ENCODE measurements at places on chromosomes 1 and 21.
A peak's percentile ranks its signal among the peaks of the same experiment; 100 is the strongest.

DNA sequence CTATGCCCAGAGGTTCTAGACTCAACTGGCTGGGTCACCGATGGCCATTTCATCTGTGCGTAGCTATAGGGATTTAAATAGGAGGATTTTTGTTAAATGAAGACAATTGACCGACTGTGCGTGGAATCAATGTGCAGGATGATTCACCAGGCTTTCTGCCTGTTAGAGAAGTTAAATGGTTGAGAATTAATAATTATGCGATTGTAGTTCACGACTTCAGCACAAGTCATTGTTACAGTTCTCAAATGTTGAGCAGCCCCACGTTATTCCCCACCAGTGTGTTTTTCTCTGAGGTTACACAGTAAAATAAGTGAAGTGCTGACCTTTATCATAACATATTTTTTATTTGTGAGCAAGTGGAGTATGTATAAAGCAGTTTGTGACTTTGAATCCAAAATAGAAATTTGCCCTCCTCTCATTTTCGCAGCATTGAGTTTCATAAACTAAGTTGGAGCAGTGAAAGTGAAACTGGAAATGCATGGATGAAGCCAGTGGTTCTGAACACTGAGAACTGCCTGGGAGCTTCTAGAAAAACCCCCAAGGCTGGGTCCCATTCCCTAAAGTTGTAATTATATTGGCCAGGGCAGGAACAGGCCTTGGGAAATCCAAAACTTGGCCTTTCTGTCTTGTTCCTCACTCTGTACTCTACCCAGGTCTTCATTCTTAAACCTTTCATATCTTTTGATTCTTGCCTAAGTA, 102.6 kb downstream of the GALNT2 start:
- DNase-seq, result peak; percentile 28

GRCh38 chr1:226061841-226062557, 517 bp upstream of the H3-3A start:
- peak; percentile 92 for DNase-seq

DNA sequence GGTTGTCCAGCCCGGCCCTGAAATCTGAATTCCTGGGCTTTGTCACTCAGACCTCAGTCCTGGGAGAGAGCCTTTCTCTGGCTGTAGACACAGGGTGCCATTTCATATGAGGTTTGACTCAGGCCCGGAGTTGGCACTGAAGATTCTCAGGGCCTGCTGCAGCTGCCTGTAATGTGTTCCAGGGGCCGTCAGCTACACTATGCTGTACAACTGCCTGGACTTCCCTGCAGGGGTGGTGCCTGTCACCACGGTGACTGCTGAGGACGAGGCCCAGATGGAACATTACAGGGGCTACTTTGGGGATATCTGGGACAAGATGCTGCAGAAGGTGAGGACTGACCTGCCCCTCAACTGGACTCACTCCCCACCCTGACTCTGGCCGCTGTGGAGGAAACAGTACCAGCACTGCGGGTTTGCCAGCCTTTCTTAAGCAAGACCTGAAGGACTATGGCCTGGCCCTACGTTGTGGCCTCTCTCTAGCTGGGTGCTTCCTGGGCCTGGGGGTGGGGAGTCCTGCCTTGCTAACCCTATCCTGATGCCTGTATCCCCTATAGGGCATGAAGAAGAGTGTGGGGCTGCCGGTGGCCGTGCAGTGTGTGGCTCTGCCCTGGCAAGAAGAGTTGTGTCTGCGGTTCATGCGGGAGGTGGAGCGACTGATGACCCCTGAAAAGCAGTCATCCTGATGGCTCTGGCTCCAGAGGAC, 18.9 kb downstream of the FAAH start:
- DNase-seq, result no peak

- DNase-seq, result no peak
Measured at GRCh38 chr1:34918977-34919561, 10.4 kb downstream of the DLGAP3 start.

- no peak for DNase-seq
Measured at GRCh38 chr1:237387144-237387505, 345.1 kb downstream of the RYR2 start.

DNA sequence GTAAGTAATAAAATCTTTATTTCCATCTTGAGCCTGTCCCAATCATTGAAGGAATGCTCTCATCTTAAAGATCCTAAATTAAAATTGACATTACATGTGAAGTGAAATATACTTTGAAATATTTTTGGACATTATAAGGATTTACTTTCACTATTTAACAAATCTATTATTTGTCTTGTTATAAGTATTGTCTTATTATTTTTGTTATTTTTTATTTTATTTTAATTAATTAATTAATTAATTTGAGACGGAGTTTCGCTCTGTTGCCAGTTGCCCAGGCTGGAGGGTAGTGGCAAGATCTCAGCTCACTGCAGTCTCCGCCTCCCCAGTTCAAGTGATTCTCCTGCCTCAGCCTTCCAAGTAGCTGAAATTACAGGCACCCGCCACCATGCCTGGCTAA, 343.2 kb downstream of the DPYD start:
- no peak for DNase-seq

DNA sequence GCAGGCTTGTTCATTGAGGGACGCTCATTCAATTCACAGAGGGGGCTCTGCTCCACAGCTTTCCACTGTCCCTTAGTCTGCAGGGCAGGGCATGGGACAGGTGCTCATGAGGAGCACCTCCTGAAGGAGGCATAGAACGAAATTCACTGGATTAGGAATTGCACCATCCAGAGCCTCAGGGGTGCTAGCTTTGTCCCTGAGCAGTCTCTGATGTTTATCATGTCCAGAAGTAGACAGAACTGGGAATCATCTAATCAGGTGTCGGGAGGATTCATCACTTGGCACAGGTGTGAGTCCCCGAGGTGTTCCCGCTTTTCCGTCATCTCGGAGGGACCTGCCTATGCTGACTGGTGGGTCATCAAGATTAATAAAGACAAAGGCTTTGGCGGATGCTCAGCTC, 321.4 kb downstream of the AJAP1 start:
- no peak for DNase-seq

DNA sequence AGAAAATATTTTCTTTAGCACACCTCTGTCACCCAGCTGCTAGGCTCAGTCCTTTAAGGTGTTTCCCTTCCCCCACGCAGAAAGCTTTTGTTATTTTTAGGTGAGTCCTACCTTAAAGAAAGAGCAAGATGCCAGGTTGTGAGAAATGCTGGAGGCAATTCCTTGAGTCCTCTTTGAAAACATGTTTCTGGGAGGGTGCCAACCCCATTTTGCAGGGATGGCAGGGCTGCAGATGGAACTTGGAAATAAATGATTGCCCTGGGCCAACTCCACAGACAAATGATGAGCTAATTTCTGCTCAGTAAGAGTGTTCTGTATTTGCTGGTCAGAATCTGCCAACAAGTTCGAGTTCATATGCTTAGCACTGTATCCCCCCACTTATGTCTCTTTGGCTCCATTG, 119.2 kb upstream of the RAB3GAP2 start:
- no peak for DNase-seq

- DNase-seq, result no peak
Measured at GRCh38 chr1:16938351-16939321, 16.9 kb downstream of the CROCC start.

DNA sequence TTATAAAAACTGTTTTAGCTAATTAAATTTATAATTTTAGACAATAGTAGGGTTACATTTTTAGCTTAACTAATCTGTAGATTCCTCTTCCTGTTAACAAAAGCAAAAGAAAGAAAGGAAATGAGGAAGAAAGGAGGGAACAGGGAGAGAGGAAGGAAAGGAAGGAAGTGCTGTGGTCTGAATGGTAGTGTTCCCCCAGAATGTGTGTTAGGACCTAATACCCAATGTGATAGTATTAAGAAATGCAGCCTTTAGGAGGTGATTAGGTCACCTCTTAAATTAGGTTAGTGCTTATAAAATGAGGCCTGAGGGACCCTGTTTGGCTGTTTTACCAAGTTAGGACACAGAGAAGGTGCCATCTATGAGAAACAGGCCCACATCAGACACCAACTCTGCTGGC, 136.9 kb upstream of the SAMSN1 start:
- DNase-seq, result no peak

GRCh38 chr21:17545007-17545406, 32.2 kb downstream of the CXADR start:
- no peak for DNase-seq

DNA sequence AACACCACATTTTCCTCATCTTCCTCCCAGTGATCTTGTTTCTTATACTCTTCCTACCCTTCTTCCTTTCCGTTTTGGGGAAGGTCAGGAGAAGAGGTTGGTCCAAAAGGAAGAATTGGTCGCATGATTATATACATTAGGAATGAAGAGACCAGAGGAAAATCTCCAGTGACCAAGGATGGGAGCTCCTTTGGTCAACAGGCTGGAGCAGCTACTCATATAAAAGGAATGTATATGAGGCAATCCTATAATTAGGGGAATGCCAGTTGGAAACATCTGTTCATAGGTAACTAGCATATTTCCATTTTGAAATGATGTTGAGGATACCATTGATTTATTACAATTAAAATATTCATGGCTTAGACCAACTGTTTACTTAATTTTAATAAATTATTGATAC, 114.5 kb downstream of the LRRC40 start:
- no peak for DNase-seq

- no peak for DNase-seq
Measured at GRCh38 chr1:231057410-231057809, 17.4 kb upstream of the FAM89A start.

GRCh38 chr1:82486468-82486867, 685.7 kb downstream of the ADGRL2 start:
- no peak for DNase-seq

- DNase-seq, result no peak
Measured at GRCh38 chr1:11731691-11732283, 4.1 kb upstream of the AGTRAP start.

- no peak for DNase-seq
Measured at GRCh38 chr1:233144434-233144833, 151.1 kb downstream of the PCNX2 start.

- DNase-seq, result no peak
Measured at GRCh38 chr1:209398313-209398991, 185.1 kb upstream of the CAMK1G start.

- DNase-seq, result no peak
Measured at GRCh38 chr1:39835935-39836594, 47.2 kb downstream of the TRIT1 start.

- DNase-seq, result no peak
Measured at GRCh38 chr1:209434631-209435217, 148.8 kb upstream of the CAMK1G start.

- no peak for DNase-seq
Measured at GRCh38 chr1:116078699-116079223, 32.4 kb upstream of the MAB21L3 start.

DNA sequence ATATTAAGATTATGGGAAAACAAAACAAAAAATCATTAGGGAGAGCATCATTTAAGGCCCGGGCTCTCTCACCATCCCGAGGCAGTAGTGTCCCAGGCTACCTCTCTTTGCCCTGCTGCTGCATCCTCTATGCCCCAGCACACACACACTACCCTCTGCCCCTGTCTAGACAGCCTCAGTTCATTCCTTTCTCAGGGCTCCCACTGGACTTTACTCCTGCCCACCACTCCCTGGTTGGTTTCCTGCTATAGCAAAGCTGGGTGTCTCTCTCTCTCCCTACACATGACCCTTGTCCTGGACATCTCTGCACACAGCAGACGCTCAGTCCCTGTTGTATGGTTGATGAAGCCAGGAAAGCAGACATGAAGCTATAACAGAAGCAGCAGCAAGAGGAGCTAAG, 30.7 kb downstream of the GNG12 start:
- DNase-seq, result no peak

GRCh38 chr1:101178688-101179491, 57.9 kb upstream of the S1PR1 start:
- DNase-seq, result no peak

Data from Calu3 (cell line).